ENCODE measurements at places on chromosomes 3 and 15.

- DNase-seq = no peak
Observed at GRCh38 chr3:50459785-50460184, 43.6 kb downstream of the CACNA2D2 start.

DNA sequence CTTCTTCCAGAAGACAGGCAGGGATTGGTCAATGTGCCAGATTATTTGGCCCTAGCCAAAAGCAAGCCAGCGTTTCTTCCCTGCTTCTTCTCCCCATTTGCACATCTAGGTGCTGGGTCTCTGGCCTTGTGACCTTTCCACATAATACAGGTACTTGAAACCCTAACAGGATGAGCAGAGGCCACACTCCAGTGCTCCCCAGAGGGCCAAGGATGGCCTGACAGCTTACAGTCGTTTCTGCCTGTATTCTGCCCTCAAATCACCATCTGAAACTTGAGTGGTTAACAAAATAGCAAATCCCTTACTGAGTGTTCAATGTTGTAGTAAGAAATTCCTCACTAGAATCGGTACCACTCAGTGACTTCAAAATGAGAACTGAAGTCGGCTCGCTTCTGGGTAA lies 29.1 kb downstream of the MKRN2 start:
- DNase-seq = no peak

GRCh38 chr3:51391566-51392354 lies 675 bp downstream of the RBM15B start:
- DNase-seq = no peak

GRCh38 chr15:46080016-46080415 lies 445.2 kb downstream of the SQOR start:
- no peak for DNase-seq

- DNase-seq = no peak
Observed at GRCh38 chr15:80194186-80194585, 41.4 kb downstream of the FAH start.

GRCh38 chr3:10948326-10948725 lies 44.2 kb upstream of the SLC6A1 start:
- no peak for DNase-seq
